ENCODE measurements at places on chromosomes 11 and 22.

- no peak for DNase-seq
Observed at GRCh38 chr11:46981436-46981835, 44.9 kb downstream of the CSTPP1 start.

- DNase-seq, result no peak
Observed at GRCh38 chr11:22656130-22656529, 10.3 kb upstream of the GAS2 start.

DNA sequence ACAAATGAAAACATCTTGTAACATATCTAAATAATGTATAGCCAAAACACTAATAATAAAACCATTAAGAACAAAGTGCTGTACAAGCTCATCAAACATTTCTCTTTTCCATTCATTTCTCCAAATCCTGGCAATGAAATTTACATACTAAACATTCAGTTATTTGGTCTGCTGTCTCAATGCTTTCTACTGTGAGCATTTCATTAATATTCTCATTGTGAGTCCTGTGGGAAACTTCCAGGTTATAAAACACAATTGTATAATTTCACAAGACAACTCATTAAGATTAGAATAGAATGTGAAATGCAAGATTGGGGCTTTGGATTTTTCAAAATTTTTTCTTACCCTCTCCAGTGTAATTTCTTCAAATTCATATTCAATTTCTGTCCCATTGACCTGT lies 876.9 kb upstream of the CCDC90B start:
- no peak for DNase-seq

DNA sequence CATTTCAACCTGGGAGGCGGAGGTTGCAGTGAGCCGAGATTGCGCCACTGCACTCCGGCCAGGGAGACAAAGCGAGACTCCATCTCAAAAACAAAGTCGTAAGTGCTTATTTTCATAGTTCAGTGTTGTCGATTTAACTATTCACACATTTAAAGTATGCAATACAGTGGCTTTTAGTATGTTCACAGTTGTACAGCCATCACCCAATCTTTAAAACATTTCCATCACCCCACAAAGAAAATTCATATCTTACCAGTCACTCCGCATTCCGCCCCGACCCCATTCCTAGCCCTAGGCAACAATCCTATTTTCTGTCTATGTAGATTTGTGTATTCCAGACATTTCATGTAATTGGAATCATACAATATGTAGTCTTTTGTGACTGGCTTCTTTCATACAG lies 11.9 kb downstream of the IPO7 start:
- DNase-seq, result no peak

GRCh38 chr22:44394246-44395117 lies 81.7 kb upstream of the SHISAL1 start:
- DNase-seq, result no peak

DNA sequence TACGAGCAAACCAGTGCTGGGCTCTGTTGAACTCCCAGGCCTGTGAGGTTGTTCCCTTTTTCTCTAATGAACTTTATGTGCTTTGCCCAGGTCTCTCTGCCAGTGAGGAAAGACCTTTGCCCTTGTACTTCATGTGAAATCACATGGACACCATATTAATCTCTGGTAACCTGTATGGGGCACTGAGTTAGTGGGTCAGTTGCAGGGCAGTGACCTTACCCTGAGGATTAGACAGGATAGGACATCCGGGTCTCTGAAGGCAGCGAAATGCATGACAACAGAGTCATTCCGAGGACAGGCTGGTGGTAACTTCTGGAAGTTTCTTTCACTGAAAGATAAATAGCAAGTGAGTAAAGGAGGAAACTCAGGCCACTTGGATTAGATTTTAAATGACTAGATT lies 93.7 kb downstream of the ZBTB16 start:
- DNase-seq, result no peak

DNA sequence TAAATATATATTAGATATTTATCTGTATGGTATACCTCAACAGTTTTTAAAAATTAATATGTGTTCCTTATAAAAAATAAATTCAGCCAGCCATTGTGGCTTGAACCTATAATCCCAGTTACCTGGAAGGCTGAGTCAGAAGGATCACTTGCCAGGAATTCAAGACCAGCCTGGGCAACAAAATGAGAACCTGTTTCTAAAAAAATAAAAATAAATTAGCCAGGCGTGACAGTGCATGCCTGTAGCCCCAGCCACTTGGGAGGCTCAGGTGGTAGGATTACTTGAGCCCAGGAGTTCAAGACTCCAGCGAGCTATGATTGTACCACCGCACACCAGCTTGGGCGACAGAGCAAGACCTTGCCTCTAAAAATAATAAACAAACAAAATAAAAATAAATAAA lies 54.9 kb downstream of the PHF21A start:
- DNase-seq, result no peak

- DNase-seq, result no peak
Observed at GRCh38 chr11:130099356-130099755, 29.7 kb downstream of the APLP2 start.

GRCh38 chr11:10454878-10455631 lies at the start of gene AMPD3:
Gene AMPD3 (plus strand): TSS chr11:10455264. CDS start chr11:10461520, 6,256 bp downstream.
- DNase-seq, result no peak

GRCh38 chr22:39266398-39267030 lies 21.7 kb upstream of the PDGFB start:
- no peak for DNase-seq

All from thoracic aorta (tissue), 2 donors.